ENCODE measurements at places on chromosomes 6 and 20.
A peak's percentile ranks its signal among the peaks of the same experiment; 100 is the strongest.

- DNase-seq, result no peak
These were observed 163.2 kb downstream of the SYCP2 start for GRCh38 chr20:59770270-59770669.

- DNase-seq, result no peak
These were observed 44.6 kb upstream of the KCNK16 start for GRCh38 chr6:39366931-39367618.

DNA sequence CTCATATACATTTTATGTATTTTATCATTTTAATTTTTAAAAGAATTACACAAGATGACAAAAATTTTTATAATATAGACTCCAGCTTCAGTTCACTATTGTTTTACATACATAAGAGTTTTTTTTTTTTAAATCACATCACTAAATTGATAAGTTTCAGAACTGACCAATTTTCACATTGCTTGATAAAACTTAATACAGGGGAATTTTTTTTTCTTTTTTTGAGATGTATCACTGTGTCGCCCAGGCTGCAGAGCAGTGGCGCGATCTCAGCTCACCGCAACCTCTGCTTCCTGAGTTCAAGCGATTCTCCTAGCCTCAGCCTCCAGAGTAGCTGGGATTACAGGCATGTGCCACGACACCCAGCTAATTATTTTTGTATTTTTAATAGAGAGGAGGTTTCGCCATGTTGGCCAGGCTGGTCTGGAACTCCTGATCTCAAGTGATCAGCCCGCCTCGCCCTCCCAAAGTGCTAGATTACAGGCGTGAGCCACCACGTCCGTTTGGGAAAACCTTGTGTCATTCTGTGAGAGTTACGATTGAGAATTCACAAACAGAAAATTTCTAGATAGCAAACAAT is 36.6 kb upstream of the BTN3A2 start:
- DNase-seq, result no peak

DNA sequence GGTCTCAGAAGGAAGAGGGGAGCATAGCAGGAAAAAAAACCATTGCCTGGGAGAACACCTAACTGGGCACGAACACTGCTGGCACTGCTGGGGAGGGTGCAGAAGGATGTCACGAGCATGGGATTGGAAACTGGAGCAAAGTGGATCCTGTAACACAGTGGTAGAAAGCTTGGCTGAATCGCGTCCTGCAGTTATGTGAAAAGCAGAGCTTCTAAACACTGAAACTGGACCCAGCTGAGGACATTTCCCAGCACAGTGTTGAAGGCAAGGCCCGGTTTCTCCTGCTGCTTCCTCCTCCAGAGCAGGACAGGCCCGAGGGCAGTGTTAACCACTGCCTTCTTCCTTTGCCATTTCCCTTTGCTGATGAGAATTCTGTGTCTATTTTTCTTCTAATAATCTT is 6.7 kb downstream of the APMAP start:
- peak; percentile 36 for DNase-seq

GRCh38 chr6:4059115-4059777 is 19.7 kb downstream of the FAM217A start:
- DNase-seq, result no peak

- peak; percentile 79 for DNase-seq
These were observed 3.3 kb downstream of the KCNK5 start for GRCh38 chr6:39225946-39226437.
